Amygdala (tissue), 56 donors: ENCODE measurements at places on chromosomes 6 and 20.

DNA sequence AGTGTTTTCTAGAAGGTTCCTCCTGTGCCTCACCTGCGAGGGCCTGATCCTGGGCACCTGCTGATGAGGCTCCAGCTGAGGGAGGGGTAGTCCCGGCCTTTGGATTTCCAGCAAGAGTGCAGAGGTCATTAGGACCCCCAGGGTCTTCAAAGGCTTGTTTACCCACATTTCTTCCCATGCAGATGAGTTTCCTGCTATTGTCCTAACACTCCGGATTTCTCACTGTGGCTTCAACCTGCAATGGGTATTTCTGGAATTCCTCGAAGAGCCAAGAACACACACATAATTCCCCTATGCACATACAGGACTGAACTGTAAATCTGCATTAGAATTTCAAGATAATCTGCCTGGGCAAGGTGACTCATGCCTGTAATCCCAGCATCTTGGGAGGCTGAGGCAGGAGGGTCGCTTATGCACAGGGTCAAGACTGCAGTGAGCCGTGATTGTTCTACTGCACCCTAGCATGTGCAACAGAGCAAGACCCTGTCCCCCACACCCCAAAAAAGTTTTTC, 53.9 kb downstream of the ADNP start:
- DNase-seq, result no peak

GRCh38 chr20:53842301-53843099, 227.9 kb downstream of the BCAS1 start:
- DNase-seq, result no peak

GRCh38 chr6:14671937-14672336, 554.4 kb downstream of the CD83 start:
- no peak for DNase-seq

GRCh38 chr6:110067837-110068591, 89.9 kb downstream of the GPR6 start:
- no peak for DNase-seq

DNA sequence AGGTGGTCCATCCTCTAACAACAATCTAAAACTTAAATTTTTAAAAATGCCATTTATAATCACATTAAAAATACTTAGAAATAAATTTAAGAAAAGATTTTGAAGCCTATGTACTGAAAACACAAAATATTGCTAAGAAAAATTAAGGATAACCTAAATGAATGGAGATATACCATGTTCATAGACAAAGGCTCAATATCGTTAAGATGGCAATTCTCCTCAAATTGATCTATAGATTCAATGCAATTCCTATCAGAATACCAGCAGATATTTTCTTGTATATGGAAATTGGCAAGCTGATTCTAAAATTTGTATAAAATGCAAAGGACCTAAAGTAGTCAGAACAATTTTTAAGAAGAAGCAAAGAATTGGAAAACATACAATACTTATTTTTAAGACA, 19.7 kb upstream of the UST start:
- DNase-seq, result no peak

DNA sequence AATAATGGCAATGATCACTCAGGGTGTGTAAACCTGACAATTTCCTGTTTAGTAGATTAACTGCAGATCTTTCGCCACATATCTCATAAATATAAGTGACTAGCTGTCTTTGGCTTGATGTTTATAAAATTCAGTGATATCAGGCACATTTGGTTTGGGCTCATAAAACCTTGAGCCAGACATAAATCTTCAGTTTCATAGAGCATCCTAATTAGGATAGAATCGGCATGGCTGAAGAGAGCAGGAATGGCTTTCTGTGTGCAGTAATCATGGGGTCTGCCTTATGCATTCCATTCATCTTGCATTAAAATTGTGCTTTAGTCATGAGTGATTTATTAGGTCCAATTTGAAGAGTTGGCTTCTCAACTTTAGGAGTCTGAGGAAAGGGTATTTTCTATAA, 27.2 kb downstream of the AIG1 start:
- no peak for DNase-seq

- DNase-seq, result no peak
Observed at GRCh38 chr20:40678286-40678875, 10.7 kb downstream of the MAFB start.

- no peak for DNase-seq
Observed at GRCh38 chr6:435441-436307, 44.1 kb downstream of the IRF4 start.

DNA sequence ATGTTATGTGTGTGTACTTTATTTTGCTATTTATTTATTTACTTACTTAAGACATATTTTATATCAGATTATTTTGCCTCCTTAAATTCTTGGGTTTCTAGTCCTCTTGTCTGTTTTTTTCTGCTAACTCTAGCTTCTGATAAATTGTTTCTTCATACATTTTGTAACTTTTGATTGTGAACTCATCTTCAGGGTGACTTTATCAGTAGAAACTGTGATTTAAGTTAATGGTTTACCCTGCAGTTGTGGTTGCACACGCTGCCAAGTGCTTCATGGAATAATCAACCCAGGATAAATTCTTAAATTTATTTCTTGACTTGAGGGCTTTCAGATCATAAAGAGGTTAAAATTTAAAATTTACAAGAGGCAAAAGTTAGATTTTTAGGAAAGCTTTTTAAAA, 173.3 kb downstream of the CENPW start:
- DNase-seq, result no peak

- no peak for DNase-seq
Observed at GRCh38 chr6:12865671-12866181, 149.2 kb downstream of the PHACTR1 start.

GRCh38 chr6:3646616-3647362, 104.7 kb downstream of the PXDC1 start:
- DNase-seq, result no peak

- DNase-seq, result no peak
Observed at GRCh38 chr6:141988954-141989705, 143.6 kb upstream of the GJE1 start.

DNA sequence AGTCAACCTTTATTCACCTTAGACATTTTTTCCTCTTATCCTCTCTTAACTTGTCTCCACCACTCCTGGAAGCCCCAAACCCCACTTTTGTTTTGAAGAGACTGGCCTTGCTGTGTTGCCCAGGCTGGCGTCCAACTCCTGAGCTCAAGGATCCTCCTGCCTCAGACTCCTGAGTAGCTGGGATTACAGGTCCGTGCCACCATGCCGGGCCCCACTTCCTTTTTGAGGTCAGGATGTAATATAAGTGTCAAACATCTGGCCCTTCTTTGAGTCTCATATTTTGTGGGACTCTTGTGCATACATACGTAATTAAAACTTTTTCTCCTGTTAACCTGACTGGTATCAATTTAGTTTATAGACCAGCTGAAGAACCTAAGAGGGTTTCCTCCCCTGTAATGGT, 1.4 kb upstream of the CDK19 start:
- DNase-seq, result no peak

DNA sequence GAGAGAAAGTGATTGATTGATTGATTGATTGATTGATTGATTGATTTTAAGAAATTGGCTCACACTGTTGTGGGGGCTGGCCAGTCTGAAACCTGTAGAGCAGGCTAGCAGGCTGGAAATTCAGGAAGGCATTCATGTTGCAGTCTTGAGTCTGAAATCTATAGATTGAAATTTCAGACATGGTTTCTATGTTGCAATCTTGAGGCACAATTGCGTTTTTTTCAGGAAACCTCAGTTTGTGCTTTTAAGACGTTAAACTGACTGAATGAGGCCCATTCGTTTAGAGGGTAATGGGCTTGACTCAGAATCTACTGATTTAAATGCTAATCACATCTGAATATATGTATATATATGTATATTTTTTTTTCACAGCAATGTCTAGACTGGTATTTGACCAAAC, 106.3 kb downstream of the STXBP5 start:
- no peak for DNase-seq

GRCh38 chr6:100281471-100281901, 183.2 kb downstream of the SIM1 start:
- no peak for DNase-seq

- DNase-seq, result no peak
Observed at GRCh38 chr6:108673602-108674001, 112.9 kb downstream of the FOXO3 start.

- DNase-seq, result no peak
Observed at GRCh38 chr6:6932968-6933367, 174.8 kb upstream of the RREB1 start.

- DNase-seq, result no peak
Observed at GRCh38 chr6:2958331-2958711, 13.0 kb downstream of the SERPINB6 start.

GRCh38 chr20:19750101-19750606, 7.9 kb upstream of the RIN2 start:
- DNase-seq, result no peak

DNA sequence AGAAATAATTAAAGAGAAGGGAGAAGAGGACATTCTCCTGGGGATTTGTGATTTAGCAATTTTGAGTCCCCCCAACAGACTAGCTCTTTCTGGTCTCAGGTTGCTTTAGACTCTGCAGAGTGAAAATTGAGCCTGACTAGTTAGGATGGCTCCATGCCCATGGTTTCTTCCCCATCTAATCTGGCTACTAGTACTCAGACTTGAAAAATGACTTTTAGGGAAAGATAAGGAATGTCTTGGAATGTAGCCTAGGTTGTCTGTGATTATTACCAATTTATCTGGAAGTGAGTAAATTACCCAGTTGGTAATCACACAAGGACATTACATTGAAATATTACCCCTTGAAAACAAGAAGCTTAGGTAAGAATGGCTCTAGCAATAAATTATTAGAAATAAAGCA, 4.2 kb downstream of the BEND6 start:
- DNase-seq, result no peak

GRCh38 chr6:53483423-53484353, 61.2 kb downstream of the GCLC start:
- DNase-seq, result no peak

DNA sequence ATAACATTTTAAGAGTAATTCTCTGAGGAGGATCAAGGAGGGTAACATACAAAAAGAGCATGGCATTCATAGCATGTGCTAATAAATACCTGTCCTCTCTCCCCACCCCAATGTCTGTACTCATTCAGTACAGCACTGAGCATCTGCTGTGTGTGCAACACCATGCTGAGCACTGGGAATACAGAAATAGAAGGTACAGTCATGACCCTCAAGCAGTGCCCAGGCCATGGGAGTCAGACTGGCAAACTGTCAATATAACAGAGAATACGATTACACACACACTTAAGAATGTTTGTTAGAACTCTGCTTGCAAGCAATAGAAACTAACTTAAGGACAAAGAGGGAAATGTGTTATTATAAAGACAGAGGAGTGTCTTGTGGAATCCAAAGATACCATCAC, 24.7 kb upstream of the ZFAND3 start:
- DNase-seq, result no peak

DNA sequence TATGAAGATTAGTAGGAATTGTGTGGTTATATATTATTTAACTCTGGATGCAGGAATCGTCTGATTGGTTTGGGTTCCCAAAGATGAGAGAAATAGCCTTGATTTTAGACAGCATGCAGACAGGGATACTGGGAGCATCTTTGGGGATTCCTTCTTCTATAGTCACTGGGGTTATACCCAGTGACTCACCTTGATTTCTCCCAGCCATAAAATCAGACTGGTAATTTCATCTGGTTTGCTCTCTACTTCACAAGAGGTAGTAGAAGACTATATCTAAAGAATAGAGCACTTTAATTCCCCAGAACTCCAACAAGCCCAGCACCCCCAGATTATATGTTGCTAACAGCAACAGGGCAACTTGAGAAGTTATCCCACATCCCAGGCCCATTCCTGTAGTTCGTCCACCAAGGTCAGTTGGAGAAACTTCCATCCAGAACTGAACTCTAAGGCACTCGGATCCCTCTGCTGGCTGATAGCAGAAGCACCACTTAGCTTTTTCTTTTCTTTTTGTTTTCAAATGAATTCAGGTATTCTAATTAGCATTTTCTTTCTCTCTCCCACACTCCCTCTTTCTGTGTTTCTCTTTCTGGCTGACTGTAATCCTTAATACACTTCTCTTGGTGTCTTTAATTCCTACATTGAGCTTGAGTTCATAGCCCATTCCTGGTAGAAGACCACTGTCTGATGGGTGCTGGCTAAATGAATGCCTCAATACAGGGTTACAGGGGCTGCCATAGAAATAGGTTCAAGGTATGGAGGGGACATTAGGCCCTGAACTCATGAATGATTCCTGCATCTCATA, 20.4 kb upstream of the EFHC1 start:
- peak; percentile 26 for DNase-seq

DNA sequence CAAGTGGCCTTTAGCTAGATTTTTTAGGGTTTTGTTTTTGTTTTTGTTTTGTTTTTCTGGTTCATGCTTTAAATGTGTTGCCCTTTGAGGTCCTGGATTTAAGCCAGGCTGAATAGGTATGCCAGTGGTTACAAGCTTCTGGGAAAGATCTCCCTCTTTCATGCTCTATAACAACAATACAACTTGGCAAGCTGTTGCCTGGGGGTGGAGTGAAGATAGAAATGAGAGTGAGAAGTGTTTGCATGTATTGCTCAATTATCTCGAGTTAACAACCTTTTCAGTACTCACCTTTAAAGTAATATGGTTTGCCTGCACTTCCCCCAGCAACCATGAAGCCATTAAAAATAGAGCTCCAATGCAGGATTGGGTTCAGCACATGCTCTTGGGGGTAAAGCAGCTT, 19.2 kb upstream of the HAO1 start:
- no peak for DNase-seq

- no peak for DNase-seq
Observed at GRCh38 chr6:88166493-88167351, 575 bp upstream of the CNR1 start.

DNA sequence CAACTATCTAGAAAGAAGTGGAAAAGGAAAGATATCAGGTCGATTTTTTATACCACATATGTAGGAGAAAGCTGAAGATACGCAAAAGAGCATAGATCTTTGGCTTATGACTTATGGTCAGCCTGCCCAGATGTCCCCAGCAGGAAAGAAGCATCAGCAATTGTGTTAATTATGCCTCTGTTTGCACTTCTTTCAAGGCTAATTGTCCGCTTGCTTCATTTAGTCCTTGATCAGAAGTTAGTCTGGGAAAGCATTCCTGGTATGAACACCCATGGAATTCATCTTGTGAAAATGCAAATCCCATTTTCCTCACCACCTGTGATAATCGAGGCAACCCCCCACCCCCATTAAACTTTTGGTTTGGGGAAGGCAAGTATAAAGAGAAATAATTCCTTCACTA, 62.8 kb downstream of the ATP9A start:
- no peak for DNase-seq

GRCh38 chr6:132458887-132459604, 53.9 kb downstream of the STX7 start:
- no peak for DNase-seq

- no peak for DNase-seq
Observed at GRCh38 chr20:22404419-22405170, 179.8 kb downstream of the FOXA2 start.

DNA sequence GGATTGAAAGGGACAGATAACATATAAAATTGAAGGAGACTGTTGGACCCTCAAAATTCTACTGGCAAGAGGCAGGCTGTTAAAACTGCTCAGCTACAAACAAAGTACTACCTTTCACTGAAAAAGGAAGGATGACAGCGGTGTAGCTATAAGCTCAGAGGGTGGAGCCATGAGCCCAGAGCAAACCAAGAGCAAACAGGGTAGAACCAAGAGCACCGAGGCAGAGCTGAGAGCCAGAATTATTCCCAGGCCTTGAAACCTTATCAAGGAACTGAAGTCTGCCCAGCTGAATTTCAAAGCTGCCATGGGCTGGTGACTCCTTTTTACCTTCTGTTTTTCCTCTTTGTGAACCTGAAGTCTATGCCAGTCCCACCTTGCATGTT, 74.7 kb upstream of the SLC4A11 start:
- no peak for DNase-seq
